ENCODE measurements at places on chromosomes 7 and 10.

DNA sequence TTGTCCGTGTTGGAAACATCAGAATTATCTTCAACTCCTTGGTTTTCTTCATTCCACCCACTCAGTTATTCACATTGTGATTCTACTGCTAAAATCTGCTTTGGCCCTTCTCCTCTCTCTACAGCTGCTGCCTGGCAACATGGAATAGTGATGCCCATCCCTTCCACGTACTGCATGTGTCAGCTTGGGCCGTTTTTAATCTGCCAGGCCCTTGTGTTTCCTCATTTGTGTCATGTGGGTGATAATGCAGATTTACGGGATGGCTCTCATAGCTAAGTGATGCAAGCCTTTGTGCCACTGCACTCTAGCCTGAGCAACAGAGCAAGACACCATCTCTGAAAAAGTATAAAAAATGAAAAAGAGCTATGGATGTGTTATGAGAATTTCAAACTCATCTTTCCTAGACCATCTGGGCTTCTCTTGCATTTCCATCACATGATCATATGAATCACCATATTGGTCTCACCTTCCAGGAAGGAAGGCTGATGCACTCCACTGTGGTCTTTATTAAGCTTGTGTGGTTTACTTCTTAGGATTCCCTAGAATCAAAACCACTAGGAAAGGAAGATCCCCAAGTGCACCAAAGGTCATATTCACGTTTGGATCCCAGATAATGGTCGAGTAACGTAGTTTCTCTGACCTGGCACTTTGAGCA is 20.6 kb upstream of the CELF2 start:
- DNase-seq, result no peak

- no peak for DNase-seq
Measured at GRCh38 chr7:16688249-16688648, 42.3 kb downstream of the BZW2 start.

DNA sequence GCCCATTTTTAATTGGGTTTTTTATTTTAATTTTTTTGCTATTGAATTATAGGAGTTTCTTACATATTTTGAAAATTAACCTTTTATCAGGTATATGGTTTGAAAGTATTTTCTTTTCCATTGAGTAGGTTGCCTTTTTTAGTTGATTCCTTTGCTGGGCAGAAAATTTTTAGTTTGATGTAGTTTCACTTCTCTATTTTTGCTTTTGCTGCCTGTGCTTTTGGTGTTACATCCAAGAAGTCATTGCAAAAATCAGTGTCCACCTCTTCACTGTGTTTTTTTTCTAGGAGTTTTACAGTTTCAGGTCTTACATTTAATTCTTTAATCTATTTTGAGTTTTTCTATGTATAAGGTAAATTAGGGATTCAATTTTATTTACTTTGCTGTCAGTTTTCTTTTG is 129.8 kb upstream of the FERD3L start:
- no peak for DNase-seq

- no peak for DNase-seq
Measured at GRCh38 chr7:100965723-100966541, 3.4 kb upstream of the MUC12 start.

- no peak for DNase-seq
Measured at GRCh38 chr10:45558425-45558824, 114.1 kb downstream of the ZFAND4 start.

Measured in DMS153 (cell line).